Fibroblast of upper back skin (primary cell): ENCODE measurements at places on chromosomes 5 and 9.

- peak; percentile 96 for DNase-seq
Observed at GRCh38 chr5:171667341-171668096, 118.1 kb upstream of the SMIM23 start.

DNA sequence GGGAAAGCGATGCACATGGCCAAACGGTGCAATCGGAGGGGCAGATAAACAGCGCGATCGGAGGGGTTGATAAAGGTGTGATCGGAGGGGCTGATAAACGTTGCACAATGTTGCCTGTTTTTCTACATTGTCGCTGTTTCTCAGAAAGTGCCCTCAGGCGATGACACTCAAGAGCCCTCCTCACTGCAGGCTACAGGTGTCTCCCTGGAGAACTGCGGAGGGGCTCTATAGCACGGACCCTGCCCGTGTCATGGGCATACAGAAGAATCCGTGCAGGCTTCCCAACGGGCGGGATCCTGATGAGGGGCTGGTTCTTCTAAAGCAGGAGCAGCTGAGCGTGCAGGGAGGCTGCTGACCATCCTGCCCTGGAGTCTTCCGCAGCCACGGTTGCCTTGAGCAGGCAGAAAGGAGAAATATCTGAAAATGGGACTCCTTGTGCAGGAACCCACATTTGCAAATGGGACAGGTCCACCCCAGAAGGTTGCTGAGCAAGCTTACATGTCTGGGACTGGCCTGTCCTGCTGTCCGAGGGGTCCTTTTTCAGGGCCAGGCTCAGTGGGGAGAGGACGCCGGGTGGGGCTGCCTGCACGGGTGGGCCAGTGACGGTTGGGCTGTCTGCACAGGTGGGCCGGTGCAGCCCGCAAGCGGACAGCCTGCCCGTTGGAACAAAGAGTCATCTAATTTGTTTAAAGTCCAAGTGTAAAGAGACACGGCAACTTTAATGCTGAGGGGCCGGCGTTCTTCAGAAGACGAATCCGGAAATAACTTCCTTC is 25.1 kb upstream of the LPCAT1 start:
- no peak for DNase-seq

- DNase-seq = no peak
Observed at GRCh38 chr5:36985387-36985786, 108.8 kb downstream of the NIPBL start.

- peak; percentile 44 for DNase-seq
Observed at GRCh38 chr5:14183187-14183939, 40.2 kb downstream of the TRIO start.
